ENCODE measurements at places on chromosomes 1 and 21.

GRCh38 chr1:85570446-85571180 is 9.9 kb upstream of the CCN1 start:
- DNase-seq = no peak

DNA sequence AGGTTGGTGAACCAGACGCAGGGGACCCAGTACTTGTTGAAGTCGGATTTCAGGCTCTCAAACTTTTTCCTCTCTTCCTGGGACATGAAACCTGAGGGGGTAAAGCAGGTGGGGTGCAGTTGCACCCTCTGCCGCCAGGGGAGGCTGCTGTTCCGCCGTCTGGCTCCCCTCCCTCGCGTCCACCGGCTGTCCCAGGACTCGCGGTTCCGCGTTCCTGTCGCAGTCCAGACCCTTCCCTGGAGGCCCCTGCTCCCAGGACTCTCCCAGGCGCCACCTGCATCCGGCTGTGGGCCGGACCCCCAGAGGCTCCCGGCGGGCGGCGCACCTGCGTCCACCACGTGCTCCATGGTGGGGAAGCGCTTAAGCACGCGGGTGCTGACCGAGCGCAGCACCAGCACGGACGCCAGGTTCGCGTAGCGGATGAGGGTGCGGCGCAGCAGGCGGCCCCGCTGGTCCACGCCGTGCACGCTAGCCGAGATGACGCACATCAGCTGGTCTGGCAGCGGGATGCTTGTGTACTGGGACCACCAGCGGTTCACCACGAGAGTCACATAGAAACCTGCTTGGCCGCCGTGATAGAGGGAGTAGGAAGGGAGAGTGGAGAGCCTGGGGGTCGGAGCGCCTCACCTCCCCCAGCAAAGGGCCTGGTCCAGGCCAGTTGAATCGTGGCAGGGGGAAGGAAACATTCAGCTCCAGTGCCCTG is 1.7 kb downstream of the BEST4 start:
- peak; percentile 68 for DNase-seq

DNA sequence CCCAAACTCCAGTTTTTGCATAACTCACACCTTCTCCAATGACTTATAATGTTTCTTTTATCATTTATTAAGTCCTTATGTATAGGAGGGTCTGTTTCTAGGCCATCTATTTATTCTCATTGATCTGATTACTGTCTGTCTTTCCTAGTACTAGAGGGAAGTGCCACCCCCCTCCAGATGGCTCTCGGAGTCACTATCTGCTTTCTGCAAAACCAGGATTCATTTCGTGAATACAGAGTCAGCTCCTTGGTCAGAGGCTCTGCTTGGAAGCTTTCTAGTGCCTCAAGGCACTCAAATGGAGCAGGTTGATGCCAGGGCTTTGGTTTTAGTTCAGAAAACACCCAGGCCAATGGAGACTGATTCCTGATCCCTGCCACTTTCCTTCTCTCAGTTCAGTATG is 102.3 kb upstream of the CD34 start:
- no peak for DNase-seq

GRCh38 chr1:8533907-8534306 is 216.0 kb downstream of the SLC45A1 start:
- DNase-seq = no peak

- no peak for DNase-seq
These were observed 397.9 kb upstream of the NR5A2 start for GRCh38 chr1:199629624-199630023.

DNA sequence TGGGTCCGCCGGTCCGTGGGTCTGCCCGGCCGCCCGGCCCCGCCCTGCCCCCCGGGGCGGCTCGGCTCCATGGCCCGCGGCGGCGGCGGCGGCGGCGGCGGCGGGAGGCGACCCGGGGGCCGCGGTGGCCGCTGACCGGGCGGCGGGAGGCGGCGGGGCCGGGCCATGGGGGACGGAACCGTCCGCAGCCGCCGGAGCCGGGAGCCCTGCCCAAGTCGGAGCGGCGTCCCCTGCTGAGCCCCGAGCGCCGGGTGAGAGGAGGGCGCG is 184 bp downstream of the B4GALT2 start:
- no peak for DNase-seq

GRCh38 chr1:39648496-39648895 is 9.1 kb upstream of the HEYL start:
- DNase-seq = no peak

- DNase-seq = no peak
These were observed 109.9 kb upstream of the LBR start for GRCh38 chr1:225537554-225538251.

- no peak for DNase-seq
These were observed 40.2 kb downstream of the PRSS38 start for GRCh38 chr1:227855687-227856086.

DNA sequence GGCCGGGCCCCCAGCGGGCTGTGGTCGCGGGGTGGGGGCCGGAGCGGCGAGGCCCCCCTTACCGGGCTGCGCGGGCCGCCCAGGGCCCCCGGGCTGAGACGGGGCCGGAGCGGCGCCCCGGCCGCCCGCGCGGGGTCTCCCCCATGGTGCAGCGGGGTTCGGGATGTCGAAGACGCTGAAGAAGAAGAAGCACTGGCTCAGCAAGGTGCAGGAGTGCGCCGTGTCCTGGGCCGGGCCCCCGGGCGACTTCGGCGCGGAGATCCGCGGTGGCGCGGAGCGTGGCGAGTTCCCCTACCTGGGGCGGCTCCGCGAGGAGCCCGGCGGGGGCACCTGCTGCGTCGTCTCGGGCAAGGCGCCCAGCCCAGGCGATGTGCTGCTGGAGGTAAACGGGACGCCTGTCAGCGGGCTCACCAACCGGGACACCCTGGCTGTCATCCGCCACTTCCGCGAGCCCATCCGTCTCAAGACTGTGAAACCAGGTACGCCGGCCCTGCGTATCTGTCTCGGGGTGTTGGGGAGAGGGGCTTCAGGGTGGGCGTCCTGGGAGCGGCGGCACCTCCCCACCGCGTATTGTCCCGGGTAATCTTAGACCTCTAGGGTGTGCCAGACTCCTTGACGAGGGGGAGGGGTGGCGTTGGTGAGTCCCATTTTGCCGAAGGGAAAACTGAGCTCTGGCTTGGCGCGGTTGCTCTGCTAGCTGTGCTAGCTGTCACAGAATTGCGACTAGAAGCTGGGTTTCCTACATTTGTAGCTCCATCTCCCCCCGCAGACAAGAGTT is 745 bp downstream of the MAGI3 start:
- DNase-seq = peak; percentile 72

DNA sequence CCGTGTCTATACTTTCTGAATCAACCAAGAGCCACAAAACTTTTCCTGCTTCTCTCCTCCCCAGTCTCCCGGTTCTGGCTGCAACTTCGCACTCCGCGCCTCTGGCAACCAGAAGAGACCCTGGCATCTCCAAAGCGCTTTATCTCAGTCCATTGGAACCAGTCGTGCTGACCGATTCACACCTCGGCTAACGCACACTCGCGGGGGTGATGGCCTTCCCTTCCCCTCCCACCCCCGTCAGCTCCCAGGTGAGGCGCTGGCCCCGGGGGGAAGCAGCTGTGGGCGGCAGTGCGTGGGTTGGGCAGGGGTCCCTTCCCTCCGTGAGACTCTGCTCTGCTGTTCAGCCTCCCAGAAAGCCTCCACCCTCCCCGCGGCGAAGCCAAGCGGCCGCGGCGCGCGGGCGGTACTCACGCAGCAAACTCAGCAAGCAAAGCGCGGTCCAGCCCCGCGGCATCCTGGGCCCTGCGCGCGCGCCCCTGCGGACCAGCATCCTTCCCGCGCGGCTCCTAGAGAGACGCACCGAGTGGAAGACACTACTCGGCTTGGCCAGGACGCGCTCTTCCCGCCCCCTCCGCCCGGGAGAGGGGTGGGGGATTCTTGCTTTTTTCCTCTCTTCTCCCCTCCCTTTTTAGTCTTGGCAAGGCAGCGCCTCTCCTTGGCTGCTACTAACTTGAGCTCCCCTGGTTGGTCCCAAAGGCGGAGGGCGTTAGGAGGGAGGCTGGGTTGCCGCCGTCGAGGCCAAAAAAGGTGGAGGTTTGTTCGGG is at the start of gene CD34:
TSS of gene CD34 (minus strand) at position 535 of the 764 bp plus-strand sequence. CDS start at position 490, 45 bp downstream.
- DNase-seq = no peak

DNA sequence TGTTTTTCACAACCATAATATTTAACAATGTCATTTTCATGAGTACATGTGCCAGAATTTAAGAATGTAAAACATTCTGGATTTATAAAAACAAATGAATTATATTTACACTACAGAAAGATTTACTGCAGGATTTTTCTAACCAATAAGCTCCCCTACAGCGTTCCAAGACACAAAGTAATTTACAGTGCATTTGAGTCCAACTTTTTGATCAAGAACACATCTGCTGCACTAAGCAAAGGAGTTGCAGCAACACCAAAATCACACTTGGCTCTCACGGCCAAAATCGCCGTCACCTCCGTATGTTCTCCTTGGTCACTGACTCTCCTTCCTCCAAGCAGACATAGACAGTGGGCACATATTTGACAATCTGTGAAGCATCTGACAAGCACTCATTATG is 7.7 kb downstream of the VPS26C start:
- no peak for DNase-seq

DNA sequence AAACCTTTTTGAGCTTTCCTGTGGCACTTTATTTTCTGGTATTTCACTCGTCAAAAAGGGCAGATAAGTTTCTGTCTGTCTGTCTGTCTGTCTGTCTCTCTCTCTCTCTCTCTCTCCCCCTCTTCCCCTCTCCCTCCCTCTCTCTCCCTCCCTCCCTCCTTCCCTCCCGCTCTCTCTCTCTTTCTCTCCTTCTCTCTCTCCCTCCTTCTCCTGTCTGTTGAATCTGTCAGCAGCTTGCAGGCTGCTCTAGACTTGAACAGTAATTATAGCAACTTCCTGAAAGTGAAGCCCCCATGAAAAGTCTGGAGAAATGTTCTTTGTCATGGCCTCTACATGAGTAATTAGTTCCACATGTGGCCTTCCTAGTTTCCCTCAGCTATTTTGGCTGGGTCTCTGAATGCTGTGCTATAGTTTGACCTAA is 275.2 kb upstream of the C1orf105 start:
- no peak for DNase-seq

DNA sequence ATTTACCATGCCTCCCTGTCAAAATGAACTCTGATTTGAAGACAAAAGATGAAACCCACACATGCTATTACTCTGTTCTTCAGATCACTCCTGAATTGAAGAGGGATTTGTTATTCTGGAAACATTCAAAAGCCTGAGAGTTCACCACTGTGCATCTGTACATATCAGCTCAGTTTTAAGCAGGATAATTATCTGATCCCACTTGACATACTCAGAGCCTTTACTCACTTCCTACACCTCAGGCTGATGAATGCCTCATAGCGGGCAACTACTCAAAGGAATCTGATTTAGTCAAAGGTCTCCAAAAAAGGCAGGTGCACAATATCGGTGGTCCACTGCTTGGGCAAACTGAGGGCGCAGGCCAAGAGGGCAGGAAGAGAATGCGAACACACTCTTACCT is 47.5 kb upstream of the LPAR3 start:
- no peak for DNase-seq

DNA sequence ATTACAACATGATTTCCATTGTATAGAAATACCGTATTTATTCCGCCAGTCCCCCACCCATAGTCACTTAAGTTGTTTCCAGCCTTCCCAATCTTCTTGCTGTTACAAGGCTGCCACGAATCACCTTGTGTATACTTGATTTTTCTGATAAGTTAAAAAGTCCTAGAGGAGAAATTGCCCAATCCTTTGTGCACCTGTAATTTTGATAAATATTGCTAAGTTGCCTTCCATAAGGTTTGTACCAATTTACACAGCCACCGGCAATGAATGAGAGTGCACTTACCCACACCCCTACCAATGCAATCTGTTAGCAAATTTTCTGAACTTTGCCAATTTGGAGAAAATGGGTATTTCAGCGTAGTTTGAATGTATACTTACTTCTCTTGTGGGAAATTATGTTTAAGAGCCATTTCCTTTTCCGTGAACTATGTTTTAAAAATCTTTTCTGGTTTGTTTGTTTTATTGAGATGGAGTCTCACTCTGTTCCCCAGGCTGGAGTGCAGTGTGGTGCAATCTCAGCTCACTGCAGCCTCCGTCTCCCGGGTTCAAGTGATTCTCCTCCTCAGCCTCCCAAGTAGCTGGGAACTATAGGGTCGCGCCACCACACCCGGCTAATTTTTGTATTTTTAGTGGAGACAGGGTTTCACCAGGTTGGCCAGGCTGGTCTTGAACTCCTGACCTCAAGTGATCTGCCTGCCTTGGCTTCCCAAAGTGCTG is 87.4 kb downstream of the DHRS3 start:
- DNase-seq = no peak

GRCh38 chr1:205220421-205220820 is 7.3 kb upstream of the TMCC2 start:
- no peak for DNase-seq

- DNase-seq = no peak
These were observed 37.1 kb downstream of the SSX2IP start for GRCh38 chr1:84653130-84653677.

GRCh38 chr1:38082769-38083263 is 36.2 kb upstream of the POU3F1 start:
- peak; percentile 4 for DNase-seq

DNA sequence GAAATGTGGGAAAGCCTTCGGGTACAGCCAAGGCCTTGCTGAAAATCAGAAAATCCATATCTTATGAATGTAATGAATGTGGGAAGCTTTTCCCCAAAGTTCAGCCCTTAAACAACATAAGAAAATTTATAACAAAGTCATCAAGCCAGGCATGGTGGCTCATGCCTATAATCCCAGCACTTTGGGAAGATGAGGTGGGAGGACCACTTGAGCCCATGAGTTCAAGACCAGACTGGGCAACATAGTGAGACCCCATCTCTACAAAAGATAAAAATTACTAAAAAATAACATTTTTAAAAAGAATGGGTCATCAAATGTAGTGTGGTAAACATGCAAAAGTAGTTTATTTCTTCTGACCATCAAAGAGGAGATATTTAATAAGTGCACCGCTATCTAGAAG is 45.9 kb downstream of the KIAA0319L start:
- DNase-seq = no peak

- DNase-seq = peak; percentile 84
These were observed 32.3 kb downstream of the SHISAL2A start for GRCh38 chr1:52665006-52665941.

DNA sequence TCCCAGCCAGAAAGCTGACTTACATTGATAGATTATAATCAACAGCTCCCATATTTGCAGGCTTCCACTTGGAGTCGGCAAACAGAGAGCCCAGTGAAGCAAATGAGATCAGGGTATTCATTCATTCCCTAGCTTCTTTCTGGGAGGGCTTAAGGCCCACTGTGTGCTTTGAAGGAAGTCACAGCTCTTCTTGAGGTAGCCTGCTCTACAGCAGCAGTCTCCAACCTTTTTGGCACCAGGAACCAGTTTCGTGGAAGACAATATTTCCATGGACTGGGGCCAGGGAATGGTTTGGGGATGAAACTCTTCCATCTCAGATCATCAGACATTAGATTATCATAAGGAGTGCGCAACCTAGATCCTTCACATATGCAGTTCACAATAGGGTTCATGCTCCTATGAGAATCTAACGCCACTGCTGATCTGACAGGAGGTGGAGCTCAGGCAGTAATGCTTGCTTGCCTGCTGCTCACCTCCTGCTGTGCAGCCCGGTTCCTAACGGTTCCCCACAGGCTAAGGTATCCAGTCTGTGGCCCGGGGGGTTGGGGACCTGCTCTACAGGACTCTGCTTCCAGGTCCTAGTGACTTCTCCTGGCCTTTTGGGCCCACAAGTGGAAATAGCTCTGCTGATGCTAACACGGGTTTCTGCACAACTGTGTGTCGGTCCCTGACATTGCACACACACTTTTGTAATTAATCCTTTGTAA is 13.7 kb upstream of the ADAM30 start:
- no peak for DNase-seq

- no peak for DNase-seq
These were observed 18.2 kb downstream of the CENPF start for GRCh38 chr1:214621236-214621635.

GRCh38 chr21:15676935-15677334 is 52.8 kb upstream of the USP25 start:
- DNase-seq = peak; percentile 15

All from MCF 10A (cell line).